ENCODE measurements at places on chromosomes 16 and 17. TPM values are rescaled to one million over a fixed set of nuclear protein-coding genes. Genes with fewer than 3 reads are reported as not detected.

ABCA3 gene
- 24.7 TPM for total RNA-seq

GRCh38 chr17:58121925-58122324 is 26.3 kb upstream of the OR4D1 start:
- H3K36me3 ChIP-seq = no peaks in the 10 kb centered on the region
- H3K27me3 ChIP-seq = no peaks in the 10 kb centered on the region
- H3K4me3 ChIP-seq = no peak overlapping the region

CCL2 gene
- total RNA-seq = 30.2 TPM

SEPTIN1 gene
- total RNA-seq = 4.2 TPM

KRT31 gene
- not detected for total RNA-seq

SLC47A1 gene
- 20.0 TPM for total RNA-seq

All from prostate gland (tissue), 2 donors.